ENCODE measurements at places on chromosomes 7 and 10.

GRCh38 chr7:111525100-111525499, 37.2 kb downstream of the IMMP2L start:
- no peak for DNase-seq

- no peak for DNase-seq
These were observed 10.5 kb downstream of the SKAP2 start for GRCh38 chr7:26853788-26854393.

DNA sequence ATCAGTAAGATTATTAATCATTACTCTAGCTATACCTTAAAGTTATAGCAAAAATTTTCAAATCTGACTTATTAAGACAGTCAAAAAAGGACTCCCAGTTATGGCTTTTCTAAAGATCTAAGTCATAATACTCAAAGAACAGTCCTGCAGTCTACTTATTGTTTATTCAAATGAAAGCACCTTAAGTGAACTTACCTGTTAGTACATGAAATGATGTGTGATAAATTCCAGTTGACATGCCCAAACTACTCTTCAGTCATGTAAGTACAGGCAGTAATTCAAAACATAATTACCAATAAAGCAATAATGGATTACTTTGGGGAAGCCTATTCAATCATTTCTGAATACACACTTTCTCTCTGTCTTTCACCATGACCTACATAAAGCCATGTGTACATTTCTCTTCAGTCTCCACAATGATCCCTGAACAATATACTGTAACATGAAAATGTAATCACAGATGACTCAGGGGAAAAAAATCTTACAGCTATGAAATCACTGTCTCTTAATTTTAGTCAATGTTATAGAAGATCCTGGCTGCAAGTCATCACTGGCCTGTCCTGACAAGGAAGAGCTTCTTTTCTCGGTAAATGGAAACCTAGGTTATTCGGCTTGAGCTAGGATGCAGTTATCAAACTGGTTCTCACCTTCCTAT, 420.7 kb upstream of the LRRTM3 start:
- DNase-seq: no peak

DNA sequence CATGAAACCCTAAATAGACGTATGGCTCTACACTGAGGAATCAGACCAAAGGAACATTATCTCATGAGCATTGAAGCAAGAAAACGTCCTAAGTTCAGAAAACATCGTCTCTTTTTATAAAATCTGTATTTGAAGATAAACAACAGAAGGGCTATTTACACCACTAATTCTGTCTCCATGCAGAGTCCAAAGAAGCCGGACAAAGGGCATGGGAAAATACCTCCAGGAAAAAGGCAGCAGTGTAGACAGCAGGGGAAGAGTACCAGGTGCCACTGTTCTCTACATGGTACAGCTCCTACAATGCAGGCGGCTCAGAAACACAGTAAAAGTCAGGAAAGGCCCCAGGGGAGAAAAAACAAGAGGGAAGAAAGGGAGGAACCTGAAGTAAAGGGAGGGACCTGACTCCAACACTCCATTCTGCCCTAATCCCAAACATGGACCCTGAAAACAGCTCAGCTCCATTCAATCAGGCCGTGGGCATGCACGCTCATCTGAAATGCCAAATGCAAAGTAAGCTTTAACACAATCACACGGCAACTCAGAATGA, 17.5 kb downstream of the FAM171A1 start:
- DNase-seq: no peak

- no peak for DNase-seq
These were observed 2.1 kb downstream of the SNX10 start for GRCh38 chr7:26293569-26294308.

DNA sequence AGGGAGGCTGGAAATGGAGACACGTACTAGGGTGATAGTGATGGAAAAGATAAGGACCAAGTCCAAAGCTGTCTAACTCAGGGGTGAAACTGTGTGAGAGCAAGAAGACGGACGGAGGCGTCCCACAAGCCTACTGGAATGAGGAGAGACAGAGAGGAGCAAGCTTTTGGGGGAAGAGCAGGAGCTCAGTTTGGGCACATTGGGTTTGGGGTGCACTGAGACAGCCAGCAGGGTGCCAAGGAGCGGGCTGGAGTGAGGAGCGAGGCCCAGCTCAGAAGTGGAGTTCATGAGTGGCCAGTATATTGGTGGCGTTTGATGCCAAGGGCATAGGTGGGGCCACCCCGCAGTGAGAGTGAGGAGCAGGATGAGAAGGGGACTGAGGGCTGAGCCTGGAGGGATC, 22.6 kb downstream of the GHRHR start:
- no peak for DNase-seq

DNA sequence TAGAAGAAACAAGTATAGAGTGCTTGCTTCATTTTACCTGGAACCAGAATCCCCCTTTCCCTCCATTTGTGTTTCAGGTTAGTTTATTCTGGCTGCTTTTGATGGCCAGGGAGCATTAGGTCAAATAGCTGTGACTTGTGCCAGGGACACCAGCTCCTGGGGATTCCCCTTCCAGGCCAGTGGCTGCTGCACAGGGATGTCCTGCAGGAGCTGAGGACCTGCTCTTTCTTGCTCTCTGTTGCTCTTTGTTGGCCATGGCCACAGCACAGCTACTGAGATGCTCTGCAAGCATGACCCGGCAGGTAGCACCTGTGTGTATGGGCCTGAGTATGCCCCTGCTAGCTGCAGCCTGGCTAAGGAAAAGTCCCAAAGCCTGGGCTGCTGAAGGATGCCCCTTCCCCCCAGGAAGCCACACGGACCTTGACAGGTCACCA, 208.9 kb downstream of the EBF3 start:
- DNase-seq: no peak

- no peak for DNase-seq
These were observed 63.1 kb downstream of the EEPD1 start for GRCh38 chr7:36216063-36216684.

GRCh38 chr10:78028438-78029268, 662 bp downstream of the POLR3A start:
- peak; percentile 52 for DNase-seq

- DNase-seq: no peak
These were observed 8.4 kb upstream of the MARVELD1 start for GRCh38 chr10:97705006-97705670.

DNA sequence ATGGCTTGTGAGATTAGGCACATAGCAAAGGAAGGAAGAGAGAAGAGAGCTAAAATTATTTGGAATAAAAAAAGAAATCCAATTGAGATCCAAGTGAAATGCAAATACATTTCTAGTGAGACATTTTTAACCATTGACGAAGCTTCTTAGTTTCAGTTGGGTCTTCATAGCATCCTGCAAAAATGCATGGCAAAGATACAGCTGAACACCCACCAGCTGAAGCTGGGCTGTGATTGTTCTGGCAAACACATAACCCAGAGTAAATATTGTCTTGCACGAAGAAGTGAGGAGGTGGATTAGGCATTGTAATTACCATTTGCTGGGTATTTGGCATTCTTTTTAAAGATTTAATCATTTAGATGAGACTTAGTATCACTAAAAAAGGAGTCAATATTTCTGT, 409.4 kb downstream of the GRM8 start:
- DNase-seq: no peak

- DNase-seq: no peak
These were observed 3.8 kb upstream of the CH25H start for GRCh38 chr10:89210794-89211425.

GRCh38 chr10:113108194-113108835, 158.3 kb downstream of the TCF7L2 start:
- DNase-seq: no peak

GRCh38 chr7:105806592-105807447, 69.6 kb downstream of the ATXN7L1 start:
- no peak for DNase-seq

- no peak for DNase-seq
These were observed 30.5 kb downstream of the CREB5 start for GRCh38 chr7:28442540-28443420.

DNA sequence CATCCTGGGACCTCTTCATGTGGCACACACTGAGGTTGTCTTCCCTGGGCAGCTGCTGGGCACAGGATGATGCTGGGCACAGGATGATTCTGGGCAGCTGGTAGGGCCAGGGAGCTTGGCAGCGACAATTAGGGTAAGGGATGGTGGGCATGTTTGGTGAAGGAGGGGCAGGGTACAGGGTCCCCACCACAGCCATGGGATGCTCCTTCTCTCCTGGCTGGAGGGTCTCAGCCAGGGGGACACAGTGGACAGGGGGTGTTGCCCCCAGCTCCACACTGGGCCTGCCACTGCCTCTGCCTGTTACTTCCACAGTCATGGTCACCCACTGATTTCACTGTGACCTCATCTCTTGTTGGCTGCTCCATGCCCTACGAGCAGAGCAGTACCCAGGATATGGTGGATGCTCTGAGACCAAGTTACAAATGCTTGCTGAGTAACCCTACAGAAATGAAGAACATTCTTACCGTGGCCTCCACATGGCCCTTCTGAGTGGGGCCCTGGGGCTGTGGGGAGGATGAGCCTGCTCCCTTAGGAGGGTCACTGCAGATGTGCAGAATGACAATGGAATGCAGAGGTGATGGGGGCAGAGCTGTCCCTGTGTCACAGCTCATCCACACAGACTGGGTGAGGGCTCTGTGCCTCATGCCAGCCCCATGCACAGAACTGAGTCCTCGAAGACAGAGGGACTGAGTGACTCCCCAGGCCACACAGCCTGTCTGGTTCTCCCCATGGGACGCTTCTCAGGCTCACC, 28.4 kb upstream of the RET start:
- no peak for DNase-seq

- DNase-seq: no peak
These were observed 83.5 kb upstream of the CUX1 start for GRCh38 chr7:101733713-101734475.

- no peak for DNase-seq
These were observed 3.5 kb upstream of the UBE2D4 start for GRCh38 chr7:43922726-43923125.

GRCh38 chr7:124679586-124680225, 85.9 kb downstream of the GPR37 start:
- DNase-seq: no peak

DNA sequence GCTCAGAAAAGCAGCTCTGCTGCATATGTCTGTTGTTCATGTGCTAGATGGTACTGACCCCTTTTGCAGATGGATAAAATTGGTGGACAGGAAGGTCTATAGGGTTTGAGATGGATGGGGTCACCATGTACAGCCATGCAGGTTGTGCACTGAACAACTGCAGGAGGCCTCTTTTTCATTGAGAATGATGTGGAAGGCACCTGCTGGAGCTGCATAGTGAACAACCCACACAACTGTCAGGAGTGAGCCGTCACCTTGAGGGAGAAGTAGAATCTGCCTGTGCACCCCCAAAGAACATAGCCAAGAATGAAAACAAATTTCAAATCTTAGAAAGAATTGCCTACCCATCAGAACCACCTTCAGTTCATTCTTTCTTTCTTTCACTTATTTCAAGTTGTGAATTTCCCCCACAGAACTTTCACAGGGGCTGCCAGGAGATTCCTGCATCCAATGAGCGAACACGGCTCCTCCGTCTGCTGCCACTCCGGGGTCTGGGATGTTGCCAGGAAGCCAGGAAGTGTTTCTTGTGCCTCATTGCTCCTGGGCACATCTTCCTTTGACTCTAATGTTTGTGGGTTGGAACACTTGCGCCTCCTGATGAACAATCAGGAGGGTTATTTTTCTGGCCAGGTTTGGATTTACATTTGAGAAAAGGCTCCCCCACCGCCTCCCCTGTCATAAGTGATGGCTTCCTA, 53.7 kb upstream of the DOCK1 start:
- no peak for DNase-seq

DNA sequence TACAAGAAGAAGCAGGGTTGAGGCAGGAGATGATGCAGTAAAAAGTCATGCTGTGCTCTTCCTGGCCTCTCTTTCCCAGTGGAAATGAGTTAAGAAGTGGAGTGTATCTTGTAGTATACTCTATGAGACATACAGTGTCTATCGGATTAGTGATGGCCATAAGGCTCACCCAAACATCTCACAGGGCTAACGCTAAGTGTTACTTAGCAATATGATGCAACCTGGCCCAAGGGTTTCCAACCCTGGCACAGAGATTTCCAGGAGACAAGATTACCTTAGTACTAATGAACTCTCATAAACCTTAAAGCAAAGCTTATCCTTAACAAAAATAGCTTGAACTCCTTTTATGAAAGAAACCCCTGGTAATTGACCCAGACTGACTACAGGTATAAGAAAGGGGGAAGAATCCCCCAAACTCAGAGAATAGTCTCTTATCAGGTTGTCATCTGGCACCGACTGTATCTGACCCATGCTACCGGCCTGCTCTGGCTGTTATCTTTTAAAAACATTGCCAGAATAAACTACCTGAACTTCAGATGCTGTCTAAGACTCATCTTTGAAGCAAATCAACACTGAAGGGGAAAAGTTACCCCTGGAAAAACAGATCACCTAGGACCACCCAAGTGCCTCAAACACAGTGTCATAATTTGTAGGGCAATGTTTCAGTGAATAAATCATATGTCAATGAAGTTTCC, 1002.0 kb downstream of the REEP3 start:
- no peak for DNase-seq

DNA sequence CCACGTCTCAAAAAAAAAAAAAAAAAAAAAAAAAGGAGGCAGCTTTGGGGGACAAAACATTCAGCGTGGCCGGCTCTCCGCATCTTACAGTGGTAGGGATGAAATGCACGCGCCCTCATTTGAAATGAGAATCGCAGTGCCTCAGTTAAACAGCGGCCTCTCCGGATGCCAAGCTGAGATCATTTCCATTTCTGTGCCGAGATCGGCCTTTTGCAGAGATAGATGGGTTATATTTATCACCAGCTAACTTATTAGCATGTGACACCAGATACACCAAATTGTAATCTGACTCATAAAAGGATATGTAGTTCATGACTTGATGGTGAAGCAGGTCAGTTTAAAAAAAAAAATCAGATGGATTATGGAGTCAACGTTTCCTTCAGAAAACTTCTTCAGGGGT, 138.7 kb downstream of the CUX1 start:
- no peak for DNase-seq

Measured in T47D (cell line).